ENCODE measurements at places on chromosomes 4 and X. TPM values are rescaled to one million over a fixed set of nuclear protein-coding genes. Genes with fewer than 3 reads are reported as not detected.

Gene DMRTC1
- not detected for total RNA-seq

Gene RBM46
- not detected for total RNA-seq

Gene SPIN4
- total RNA-seq: 24.5 TPM

Gene IBSP
- not detected for total RNA-seq

Gene ITIH6
- not detected for total RNA-seq

Gene PABPC1L2A
- not detected for total RNA-seq

Gene ANK2
- total RNA-seq: 0.24 TPM

Gene SPACA5
- not detected for total RNA-seq

Gene ADH1C
- total RNA-seq: 0.40 TPM

Gene SLITRK4
- total RNA-seq: not detected

Gene CSAG1
- 58.3 TPM for total RNA-seq

Gene TCEAL6
- total RNA-seq: not detected

Gene PCSK1N
- total RNA-seq: 0.36 TPM

Gene TASL
- total RNA-seq: not detected

Gene EFHC2
- 2.6 TPM for total RNA-seq

Gene RXFP1
- not detected for total RNA-seq

Gene ZC4H2
- total RNA-seq: 1.9 TPM

Gene GLRB
- total RNA-seq: not detected

Gene SSX4
- 3.0 TPM for total RNA-seq

Gene ACE2
- not detected for total RNA-seq

Gene NHSL2
- total RNA-seq: 0.02 TPM

Gene SATL1
- not detected for total RNA-seq

Gene GPRIN3
- 0.02 TPM for total RNA-seq

Gene IGFBP7
- 0.29 TPM for total RNA-seq

Gene RAB33A
- 0.20 TPM for total RNA-seq

Gene PHEX
- total RNA-seq: not detected

Gene S100P
- total RNA-seq: 16.8 TPM

Gene FGF2
- 19.4 TPM for total RNA-seq

Gene FAM184B
- not detected for total RNA-seq

Gene PDGFRA
- 0.40 TPM for total RNA-seq

Gene SLC49A3
- 0.29 TPM for total RNA-seq

Gene ETFDH
- total RNA-seq: 21.7 TPM

Gene APELA
- not detected for total RNA-seq

Gene SOD3
- total RNA-seq: 0.31 TPM

Gene ZDHHC9
- 18.8 TPM for total RNA-seq

Gene PDLIM3
- not detected for total RNA-seq

Gene CYBB
- 0.87 TPM for total RNA-seq

Gene CLDN34
- not detected for total RNA-seq

Gene DKK2
- total RNA-seq: not detected

Gene DAPP1
- 2.2 TPM for total RNA-seq
